Left forelimb (tissue), 1 donor: ENCODE measurements at places on chromosomes 1 and 21.

- no peak for DNase-seq
Measured at GRCh38 chr1:38344716-38345115, 298.1 kb upstream of the POU3F1 start.

- no peak for DNase-seq
Measured at GRCh38 chr1:15282810-15283474, 35.9 kb downstream of the FHAD1 start.

- DNase-seq: no peak
Measured at GRCh38 chr1:231395998-231396390, 26.1 kb downstream of the EGLN1 start.

DNA sequence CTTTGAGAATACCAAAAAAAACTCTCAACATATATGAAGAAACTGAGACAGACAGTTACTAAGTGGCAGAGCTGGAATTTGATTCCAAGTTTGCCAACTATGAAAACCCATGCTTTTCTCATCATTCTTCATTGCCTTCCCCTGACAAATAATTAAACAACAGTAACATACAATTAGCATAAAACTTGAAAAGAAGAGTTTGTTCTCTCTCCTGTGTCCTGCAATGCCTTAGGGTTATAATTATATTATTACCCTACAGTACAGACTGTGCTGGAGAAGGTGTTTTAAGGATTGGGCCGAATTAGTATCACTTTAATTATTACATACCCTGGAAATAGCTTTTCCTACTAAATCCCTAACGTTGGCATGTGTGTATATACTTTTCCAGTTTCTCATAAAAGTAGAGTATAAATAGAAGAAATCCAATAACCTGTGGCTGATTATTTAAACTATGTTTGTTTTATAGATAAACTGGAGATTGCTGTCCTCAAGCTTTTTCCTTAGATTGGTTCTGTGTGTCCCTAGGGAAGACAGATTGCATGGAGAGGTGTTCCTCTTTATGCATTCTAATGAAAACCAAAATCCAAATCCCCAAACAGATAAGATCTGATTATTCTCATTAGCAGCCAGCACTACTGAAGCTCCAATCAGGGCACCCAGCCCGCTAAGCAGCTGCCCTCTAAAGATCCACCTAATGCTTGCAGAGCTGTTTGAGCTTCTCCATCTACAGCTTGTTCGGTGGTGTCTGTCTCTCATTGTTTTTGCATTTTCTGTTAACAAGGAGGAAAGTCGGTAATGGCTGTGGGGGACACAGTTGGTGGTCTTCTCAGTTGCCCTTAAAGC lies 156.3 kb downstream of the TM2D1 start:
- no peak for DNase-seq

DNA sequence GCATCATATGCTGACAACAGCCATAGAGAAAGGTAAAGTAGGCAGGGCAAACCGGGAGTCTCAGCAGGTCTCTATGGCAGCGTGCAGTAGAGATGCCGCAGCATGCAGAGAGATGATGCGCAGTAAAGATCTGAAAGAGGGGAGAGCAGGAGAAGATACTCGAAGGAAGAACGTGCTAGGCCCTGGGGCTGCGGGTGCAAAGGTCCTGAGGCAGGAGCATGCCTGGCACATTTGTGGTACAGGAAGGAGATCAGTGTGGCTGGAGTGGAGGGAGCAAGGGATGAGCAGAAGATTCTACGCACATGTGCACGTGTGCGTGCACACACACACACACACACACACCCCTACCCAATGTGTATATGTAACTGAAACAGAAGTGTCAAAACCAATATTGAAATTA lies 45.0 kb downstream of the ARHGEF10L start:
- no peak for DNase-seq
